ENCODE measurements at places on chromosomes 1 and 21. TPM values are rescaled to one million over a fixed set of nuclear protein-coding genes. Genes with fewer than 3 reads are reported as not detected.

- peak overlapping the region; percentile 70 for H3K27ac ChIP-seq
- H3K27me3 ChIP-seq = no peaks in the 10 kb centered on the region
- no peaks in the 10 kb centered on the region for H3K36me3 ChIP-seq
- no peak overlapping the region for H3K4me3 ChIP-seq
Observed at GRCh38 chr1:85440612-85441011, 24.3 kb downstream of the DDAH1 start.

- no peaks in the 10 kb centered on the region for H3K36me3 ChIP-seq
- no peak for DNase-seq
- H3K27me3 ChIP-seq = no peaks in the 10 kb centered on the region
- H3K27ac ChIP-seq = peak overlapping the region; percentile 89
Observed at GRCh38 chr21:27268290-27268689, 301.4 kb upstream of the ADAMTS5 start.

Gene C1orf105
- 0.57 TPM for total RNA-seq

GRCh38 chr1:65938506-65938905 lies 145.8 kb downstream of the PDE4B start:
- H3K27ac ChIP-seq = no peak overlapping the region
- no peaks in the 10 kb centered on the region for H3K4me1 ChIP-seq
- H3K4me3 ChIP-seq = no peak overlapping the region
- H3K36me3 ChIP-seq = no peaks in the 10 kb centered on the region

Gene VANGL2
- 55.5 TPM for total RNA-seq

DNA sequence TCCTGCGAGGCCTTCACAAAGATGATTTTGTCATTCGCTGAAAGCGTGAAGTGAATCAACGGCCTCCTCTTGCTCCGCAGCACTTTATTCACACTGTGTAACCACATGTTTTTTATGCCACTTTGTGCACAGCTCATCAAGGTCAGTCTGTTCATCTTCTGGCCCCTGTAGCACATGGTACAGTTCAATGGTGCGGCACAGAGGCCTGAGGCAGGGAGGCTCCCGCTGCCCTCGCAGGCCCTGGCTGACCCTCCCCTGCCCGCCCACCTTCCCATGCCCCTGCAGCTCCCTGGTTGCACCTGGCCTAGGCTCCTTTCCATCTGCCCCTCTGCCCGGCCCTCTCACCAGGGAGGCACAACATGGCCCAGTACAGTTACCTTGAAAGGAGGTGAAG lies 87.5 kb downstream of the CD247 start:
- no peak for DNase-seq
- H3K27me3 ChIP-seq = peaks cover 6% of the 10 kb centered on the region
- no peaks in the 10 kb centered on the region for H3K36me3 ChIP-seq
- peaks cover 6% of the 10 kb centered on the region for H3K4me1 ChIP-seq

Gene PADI3
- not detected for total RNA-seq

Data from mesothelial cell of epicardium (in vitro differentiated cells).